Effector memory CD4-positive, alpha-beta T cell (primary cell): ENCODE measurements at places on chromosomes 2 and 18.

DNA sequence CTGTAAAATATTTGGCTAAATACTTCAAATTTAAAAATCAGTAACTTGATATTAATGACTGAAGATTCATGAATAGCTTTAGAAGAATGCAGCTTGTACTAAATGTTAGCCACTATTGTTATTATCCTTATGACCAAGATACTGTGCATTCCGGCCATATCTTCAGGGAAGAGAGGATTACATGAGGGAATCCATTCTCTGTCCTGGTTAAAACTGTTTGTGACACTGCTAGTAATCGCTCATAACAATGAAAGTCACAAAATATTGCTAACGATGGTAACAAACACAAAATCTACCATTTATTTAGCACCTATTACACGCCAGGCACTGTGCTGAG lies 217.7 kb downstream of the PRKCE start:
- no peak for DNase-seq

DNA sequence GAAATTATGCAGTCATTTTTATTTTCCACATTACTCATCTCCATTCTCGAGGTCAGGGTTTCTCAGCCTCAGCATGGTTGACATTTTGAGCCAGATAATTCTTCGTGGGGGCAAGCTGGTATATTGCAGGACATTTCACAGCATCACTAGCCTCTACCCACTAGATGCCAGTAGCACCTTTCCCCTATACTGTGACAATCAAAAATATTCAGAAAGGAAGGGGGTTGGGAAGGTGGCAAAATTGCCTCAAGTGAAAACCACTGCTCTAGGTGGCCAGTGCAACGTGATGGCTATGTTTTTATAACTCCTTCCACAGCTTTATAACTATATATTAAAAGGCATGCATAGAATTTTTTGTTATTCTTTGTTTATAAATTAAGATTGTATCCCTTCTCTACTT lies 294.5 kb downstream of the CNTNAP5 start:
- DNase-seq, result no peak

DNA sequence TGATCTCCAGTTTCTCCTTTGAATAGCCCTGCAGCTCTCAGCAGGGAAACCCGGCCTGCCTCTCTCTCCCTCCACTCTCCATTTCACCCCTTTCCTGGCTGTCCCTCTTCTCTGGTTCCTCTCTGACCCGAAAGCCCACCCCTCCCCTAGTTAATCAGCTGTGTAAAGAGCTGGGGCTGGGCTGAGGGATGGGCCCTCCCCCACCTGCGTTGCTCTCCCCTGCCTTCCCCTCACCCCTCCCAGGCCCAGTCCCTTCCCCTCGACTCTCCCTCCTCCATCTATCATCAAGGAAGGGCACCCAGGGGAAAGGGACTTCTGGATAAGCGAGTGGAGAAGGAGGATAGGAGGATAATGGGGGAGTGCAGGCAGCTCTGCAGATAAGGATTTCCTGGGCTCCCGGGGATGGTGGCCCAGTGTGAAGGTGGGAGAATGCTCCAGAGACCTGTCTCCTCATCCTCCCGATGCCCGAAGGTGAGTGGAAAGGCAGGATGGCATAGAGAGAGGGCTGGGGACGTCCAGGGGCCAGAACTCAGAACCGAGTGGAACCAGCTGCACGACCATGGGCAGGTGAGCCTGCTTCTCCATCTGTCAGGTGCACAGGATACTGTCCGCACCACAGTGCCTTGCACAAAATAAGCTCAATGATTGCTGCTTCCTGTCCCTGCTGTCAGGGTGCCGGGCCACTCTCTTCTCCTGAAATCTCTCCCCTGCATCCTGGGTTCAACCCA lies 12.0 kb downstream of the SLC30A3 start:
- no peak for DNase-seq

GRCh38 chr2:26299471-26300101 lies 46.4 kb upstream of the SELENOI start:
- DNase-seq, result no peak

- peak; percentile 50 for DNase-seq
These were observed 230.9 kb upstream of the SMAD2 start for GRCh38 chr18:48161191-48161910.

- no peak for DNase-seq
These were observed 65.6 kb downstream of the CACNB4 start for GRCh38 chr2:152033011-152033925.
